Right ventricle myocardium inferior (tissue), 1 donor: ENCODE measurements at places on chromosomes 1 and 21. TPM values are rescaled to one million over a fixed set of nuclear protein-coding genes. Genes with fewer than 3 reads are reported as not detected.

DNA sequence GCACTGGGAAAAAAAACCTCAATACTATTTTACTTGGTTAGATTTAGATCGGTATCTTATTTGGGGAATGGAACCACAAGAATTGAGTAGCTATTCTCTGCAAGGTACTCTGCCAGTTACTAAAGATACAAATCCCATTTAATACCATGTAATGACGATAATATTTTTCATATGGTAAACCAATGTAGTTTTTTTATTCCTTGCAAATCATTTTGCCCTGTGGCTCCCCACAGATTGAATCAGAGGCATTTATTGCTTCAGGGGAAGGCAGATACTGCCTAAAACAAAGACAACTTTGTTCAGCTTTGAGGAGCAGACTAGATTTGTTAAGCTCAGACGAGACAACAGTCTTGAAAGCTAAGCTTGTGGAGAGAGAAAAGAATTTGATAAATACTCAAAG lies 226.7 kb upstream of the RUNX1 start:
- no peak for DNase-seq

GRCh38 chr1:1899266-1899966 lies 8.5 kb upstream of the GNB1 start:
- peak; percentile 55 for DNase-seq

- DNase-seq, result no peak
Measured at GRCh38 chr1:6652986-6653385, 28.3 kb downstream of the THAP3 start.

DNA sequence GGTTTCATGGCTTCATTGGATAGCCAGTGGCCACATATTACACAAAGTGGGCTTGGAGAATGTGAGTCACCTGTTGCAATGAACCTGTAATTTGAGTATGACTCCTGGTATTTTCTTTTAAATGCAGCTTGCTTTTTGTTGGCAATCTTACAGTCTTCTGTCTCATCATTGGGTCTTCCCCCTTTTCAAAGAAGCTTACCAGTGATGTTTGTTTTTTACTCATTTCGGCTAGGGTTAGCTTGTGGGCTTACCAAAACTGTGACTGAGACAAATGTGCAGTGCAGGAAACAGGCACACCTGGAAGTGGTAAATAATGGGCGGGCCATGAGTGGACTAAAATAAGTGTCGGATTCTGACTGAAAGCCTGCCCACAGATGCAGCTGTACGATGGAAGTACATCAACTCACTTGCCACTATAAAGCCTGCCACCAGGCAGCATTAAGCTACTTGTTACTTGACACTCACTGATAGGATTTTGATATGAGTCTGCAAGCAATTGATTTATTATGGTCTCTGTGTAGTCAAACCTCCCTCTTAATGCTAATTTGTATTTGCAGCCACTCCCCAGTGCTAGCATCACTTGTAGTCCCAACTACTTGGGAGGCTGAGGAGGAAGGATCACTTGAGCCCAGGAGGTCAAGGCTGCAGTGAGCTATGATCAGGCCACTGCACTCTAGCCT lies 4.2 kb downstream of the HHAT start:
- DNase-seq, result no peak

DNA sequence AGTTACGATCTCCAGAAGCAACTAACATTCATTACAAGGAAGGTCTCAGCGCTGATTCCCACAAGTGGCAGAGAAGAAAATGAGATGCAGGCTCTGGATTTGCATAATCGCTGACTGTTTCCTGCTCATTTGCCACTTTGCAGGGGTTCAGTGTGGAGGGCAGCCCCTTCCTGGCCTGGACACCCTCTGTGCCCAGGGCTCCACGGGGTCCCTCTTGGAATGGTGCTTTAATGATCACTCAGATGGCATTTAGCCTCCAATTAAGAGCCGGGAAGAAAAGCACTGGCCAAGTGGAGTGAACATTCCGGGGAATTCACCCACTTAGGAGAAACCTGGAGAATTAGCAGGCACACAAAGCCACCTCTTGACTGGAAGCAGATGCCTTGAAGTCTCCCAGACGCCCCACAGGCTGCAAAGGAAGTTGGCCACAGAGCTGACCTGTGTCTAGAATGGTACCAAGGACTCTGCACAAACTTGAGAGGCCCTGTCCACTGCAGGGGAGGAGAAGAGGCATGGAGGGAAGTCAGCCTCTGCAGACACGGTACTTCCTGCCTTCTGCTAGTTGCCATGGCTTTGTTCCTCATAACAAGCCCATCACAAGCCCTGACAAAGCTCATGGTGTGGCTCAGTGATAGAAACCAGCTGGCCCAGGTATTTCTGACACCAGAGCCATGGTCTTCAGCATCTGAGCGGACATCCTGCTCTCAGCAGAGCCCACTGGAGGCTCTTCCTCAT lies 157.2 kb downstream of the KAZN start:
- no peak for DNase-seq

DNA sequence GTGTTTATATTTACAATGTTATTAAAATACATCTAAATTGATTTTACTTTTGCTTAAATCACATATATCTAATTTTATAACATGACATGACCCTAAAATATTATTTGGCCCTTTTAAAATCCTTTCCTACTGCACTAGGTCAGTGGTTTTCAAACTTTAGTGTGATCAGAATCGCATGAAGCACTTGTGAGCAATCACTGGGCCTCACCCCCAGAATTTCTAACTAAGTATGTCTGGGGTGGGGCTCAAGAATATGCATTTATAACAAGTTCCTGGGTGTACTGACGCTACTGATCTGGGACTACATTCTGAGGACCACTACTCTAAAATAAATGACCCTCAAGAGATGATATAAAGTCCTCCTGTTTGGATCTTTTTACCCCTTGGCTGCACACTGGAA lies 8.8 kb downstream of the COL24A1 start:
- DNase-seq, result no peak

DNA sequence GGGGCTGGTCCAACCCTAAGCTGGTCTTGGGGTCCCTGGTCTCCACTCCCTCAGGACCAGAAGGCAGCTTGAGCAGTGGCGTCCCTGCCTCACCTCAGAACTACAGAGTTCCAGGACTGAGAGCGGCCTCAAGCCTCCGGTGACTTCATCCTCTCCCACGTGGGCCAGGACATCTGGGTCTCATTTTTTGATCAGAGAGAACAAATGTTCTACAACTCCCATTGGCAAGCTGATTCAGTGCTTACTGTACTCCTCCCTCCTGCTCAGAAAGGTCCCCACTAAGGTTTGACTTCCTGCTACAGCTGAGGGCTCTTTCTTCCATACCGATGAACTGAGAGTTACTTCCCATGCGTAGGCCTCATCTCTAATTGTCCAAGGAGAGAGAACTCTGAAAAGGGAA lies 78.5 kb downstream of the PLXNA2 start:
- DNase-seq, result no peak

DNA sequence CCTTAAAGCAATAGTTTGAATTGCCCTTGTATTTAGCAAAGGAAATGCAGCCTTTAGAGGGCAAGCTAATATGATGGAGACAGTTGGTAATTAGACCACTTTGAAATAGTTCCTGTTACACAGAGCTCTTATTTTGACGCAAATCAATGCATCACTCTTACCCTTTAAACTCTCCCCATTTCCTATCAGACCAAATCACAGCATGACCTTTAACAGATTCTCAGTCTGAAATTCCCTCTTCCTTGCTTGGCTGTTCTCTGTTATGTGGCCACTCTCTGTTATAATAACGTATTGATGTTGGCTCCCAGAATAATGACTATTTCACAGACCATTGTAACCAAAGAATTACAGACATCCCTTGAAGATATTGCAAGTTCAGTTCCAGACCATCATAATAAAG lies 66.9 kb upstream of the NGF start:
- DNase-seq, result no peak

DNA sequence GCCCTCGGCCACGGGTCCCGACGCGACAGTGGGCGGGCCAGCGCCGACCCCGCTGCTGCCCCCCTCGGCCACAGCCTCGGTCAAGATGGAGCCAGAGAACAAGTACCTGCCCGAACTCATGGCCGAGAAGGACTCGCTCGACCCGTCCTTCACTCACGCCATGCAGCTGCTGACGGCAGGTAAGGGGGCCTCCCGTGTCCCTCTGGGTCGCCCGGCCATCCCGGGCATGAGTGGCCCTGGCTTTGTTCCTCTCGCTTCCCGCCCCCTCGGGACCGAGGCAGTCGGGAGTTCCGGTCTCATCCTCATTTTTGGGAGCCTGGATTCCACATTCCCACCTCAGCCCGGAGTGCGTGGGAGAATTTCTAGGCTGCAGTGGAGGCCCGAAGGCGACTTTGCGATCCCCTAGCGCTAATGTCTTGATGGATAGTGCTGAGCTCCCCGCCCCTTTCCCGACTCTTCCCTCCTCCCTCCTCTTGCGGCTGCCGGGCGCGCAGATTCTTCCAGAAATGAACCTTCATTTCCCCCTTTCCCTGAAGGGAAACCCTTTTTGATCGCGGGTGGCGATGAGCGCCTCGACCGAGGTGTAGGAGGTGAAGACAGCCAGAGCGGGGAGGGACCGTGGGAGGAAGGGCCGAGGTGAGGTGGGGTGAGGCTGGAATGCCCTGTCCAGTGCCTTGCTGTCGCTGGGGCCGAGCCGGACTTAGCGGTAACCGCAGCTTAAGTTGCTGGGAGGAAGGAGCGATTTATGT lies 705 bp downstream of the KHDRBS1 start:
- DNase-seq, result peak; percentile 74

DNA sequence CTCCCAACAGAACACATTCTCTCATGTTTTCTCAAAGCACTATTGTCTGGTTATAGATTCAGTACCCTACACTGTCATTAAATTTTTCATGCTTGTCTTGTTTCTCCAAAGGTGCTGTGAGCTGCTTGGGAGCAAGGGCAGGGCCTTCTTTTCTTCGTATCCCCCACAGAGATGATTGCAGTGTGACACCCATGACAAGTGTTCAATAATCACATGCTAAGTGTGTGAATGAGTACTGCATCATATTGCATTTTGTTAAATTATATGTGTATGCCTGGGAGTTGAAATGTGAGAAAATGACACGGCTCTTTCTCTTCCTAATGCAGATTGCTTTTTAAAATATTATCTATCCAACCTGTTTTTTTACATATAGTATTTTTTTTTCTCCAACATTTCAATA lies 57.3 kb upstream of the MAGI3 start:
- no peak for DNase-seq

DNA sequence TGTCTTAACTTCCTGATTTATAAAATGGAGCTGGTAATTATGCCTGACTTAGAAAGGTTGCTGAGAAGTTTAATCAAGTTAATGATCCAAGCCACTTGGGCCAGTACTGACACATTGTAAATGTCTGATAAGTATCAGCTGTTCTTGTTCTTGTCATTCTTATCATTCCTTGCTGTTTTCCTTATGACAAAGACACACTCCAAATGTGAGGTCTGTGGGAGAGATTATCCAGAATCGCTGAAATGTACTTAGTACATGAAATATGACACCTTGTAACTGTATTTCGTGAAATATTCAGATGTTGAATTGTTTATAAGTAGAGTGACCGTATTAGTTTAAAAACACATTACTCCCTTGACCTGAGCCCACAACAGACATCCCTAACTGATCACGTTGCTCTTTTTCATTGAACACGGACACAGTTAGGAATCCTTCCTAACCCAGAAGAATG lies 6.1 kb downstream of the AADACL4 start:
- no peak for DNase-seq

DNA sequence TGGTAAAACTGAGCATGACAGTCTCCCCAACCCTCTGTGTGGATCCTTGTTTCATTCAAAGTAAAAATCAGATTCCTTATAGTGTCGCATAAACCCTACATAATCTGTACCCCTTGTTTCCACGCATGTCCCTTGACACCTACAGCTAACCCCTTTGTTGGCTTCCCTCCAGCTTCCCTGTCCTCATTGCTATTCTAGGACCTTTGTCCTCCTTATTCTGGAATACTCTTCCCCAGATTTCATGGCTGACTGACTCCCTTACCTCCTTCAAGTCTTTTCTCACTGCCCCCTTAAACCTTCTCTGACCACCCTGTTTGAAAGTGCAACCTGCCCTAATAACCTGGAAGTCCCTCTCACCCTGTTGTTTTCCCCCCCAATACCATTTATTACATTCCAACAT lies 4.0 kb downstream of the RNF11 start:
- DNase-seq, result no peak

- no peak for DNase-seq
Measured at GRCh38 chr1:206682111-206682510, 2.6 kb upstream of the MAPKAPK2 start.

- peak; percentile 73 for DNase-seq
Measured at GRCh38 chr1:212700223-212700891, 717 bp upstream of the BATF3 start.

DNA sequence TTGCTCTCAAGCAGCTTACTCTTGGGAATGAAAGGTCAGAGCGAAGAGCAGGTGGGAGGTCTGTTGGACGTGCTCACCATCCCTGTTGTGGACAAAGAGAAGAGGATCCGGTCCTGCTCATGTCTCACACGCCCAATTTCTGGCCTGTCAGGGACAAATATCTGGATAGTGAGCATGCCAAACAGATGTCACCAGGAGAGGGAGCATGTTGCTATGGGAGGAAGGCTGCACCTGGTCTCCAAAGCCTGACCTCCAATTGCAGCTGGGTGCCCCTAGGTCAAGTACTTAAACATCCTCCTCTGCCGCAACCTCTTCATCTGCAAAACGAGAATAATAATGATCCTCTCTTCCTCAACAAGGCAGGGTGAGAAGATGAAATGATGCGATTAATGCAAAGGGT lies 53.4 kb downstream of the DMRTA2 start:
- no peak for DNase-seq

DNA sequence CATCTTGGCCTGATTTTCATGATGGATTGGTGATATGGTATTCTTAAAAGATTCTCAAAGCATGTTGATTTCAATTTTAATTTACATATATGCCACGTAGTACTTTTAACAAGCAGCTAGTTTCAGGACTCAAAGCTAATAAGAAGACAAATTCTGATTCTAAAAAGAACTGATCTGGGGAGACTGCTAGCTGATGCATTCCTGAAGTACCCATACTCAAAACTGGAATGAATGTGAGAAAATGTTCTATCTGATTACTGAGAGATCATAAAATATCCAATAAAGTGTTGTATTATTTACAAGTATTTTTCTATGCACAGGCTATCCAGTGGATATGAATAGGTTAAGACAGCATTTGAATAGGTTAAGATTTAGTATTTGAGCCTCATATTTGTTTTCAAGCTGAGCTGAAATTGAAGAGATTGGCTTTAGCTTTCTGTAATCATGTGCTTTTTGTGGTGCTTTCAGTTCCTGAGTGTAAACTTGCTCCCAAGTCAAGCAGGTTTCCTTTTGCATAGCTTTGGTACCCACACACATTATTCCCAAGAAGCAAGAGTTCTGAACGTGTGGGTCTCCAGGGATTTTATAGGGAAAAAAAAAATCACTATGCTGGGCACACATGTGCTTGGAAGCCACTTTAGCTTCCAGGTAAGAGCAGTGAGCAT lies 114.1 kb downstream of the VPS13D start:
- DNase-seq, result no peak

Gene SFN
- not detected for total RNA-seq

Gene SLC6A17
- not detected for total RNA-seq

Gene CHI3L2
- 7.5 TPM for total RNA-seq

Gene GTF2B
- total RNA-seq, result 12.4 TPM

Gene PGLYRP3
- not detected for total RNA-seq

Gene KRTAP22-2
- not detected for total RNA-seq

Gene PLPPR4
- 0.24 TPM for total RNA-seq

Gene LCE1B
- not detected for total RNA-seq

Gene LRP8
- 1.2 TPM for total RNA-seq

Gene THBS3
- 5.7 TPM for total RNA-seq

Gene CACNA1S
- not detected for total RNA-seq

Gene LY9
- total RNA-seq, result not detected

Gene LRRIQ3
- 0.49 TPM for total RNA-seq

Gene SMPDL3B
- total RNA-seq, result not detected
